ENCODE measurements at places on chromosomes 11 and 22.

- no peak for DNase-seq
Observed at GRCh38 chr11:64652586-64653387, 61.8 kb downstream of the SLC22A12 start.

GRCh38 chr11:118128721-118129470 lies 23.7 kb downstream of the SCN4B start:
- DNase-seq, result no peak

- DNase-seq, result no peak
Observed at GRCh38 chr11:122435540-122436187, 219.9 kb upstream of the UBASH3B start.

DNA sequence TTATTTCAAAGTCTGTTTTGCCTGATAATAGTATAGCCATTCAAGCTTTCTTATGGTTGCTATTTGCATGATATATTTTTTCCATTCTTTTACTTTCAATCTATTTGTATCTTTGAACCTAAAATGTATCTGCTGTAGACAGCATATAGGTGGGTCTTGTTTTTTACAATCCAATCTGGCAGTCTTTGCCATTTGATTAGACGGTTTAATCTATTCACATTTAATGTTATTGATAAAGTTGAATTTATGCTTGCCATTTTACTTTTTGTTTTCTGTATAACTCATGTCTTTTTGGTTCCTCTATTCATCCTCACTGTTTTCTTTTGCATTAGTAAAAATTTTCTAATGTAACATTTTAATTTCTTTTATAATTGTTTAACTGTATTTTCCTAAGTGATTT lies 37.4 kb downstream of the MMP20 start:
- no peak for DNase-seq

DNA sequence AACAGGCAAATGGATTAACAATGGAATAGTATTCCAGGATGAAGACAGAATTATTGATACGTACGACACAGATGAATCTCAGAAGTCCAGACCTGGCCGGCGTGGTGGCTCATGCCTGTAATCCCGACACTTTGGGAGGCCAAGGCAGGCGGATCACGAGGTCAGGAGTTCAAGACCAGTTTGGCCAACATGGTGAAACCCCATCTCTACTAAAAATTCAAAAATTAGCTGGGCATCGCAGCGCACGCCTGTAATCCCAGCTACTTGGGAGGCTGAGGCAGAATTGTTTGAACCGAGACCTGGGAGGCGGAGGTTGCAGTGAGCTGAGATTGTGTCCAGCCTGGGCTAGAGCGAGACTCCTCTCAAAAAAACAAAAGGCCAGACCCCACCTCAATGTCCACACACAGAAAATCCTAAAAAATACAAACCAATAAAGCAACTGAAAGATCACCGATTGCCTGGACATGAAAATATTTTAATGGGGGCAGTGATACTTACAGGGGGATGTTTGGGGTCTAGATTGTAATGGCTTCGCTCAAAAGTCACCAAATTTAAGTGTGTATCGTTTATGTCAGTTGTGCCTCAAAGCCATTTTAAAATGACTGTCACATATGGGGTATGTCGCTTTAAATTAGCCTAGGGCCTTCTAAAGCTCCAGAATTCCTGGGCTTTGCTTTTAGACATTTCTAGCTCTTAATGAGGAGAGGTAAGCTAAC lies 3.8 kb downstream of the RPS25 start:
- DNase-seq, result no peak

DNA sequence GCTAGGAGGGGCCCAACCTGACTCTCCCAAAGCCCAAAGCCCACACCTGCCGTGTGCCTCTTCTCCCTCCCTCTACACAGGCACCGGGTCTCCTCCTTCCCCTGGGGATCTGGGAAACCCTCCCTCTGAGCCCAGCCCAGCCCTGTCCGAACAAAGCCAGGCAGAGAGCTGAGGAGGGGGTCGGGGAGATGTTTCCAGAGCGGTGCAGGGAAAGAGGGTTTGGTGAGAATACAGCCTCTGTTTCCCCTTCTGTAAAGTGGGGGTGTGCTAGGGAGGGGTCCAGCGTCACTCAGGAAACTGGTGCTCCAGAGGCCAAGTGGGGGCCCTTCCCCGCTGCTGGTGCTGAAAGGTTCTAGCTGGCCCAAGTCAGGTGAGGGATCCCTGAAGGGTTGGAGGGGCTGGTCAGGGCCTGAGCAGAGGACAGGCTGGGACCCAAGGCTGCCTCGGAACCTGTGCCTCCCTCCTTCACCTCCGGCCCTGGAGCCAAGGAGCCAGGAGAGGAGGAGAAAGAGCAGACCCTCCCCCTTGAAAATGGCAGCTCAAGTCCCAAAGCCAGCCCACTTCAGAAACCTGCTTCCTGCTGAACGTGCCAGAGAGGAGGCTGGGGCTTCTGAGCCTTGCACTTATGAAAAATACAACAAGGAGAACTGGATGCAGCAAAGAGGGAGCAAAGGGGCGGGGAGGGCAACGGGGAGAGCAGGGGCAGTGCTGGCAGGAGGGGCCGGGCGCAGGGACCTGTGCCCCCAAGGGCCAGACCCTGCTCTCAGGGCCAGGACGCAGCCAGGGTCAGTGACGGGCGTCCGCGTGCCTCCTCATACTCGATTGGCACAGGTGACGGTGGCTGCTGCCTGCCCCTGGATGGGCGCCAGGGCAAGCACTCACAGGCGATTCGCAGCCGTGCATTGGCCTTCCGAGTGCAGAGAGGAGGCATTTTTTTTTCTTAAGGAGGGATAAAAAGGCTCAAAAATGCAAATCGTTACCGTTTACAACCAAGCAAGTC lies 43.2 kb downstream of the MACROD1 start:
- DNase-seq, result no peak

GRCh38 chr11:2359557-2359956 lies 17.6 kb upstream of the CD81 start:
- DNase-seq, result no peak

GRCh38 chr22:37476389-37477329 lies 9.5 kb downstream of the MFNG start:
- no peak for DNase-seq

- DNase-seq, result no peak
Observed at GRCh38 chr11:65377036-65377435, 5.4 kb downstream of the SLC25A45 start.

- DNase-seq, result no peak
Observed at GRCh38 chr11:88384004-88384668, 46.6 kb upstream of the CTSC start.

- no peak for DNase-seq
Observed at GRCh38 chr11:75334976-75335375, 16.5 kb downstream of the ARRB1 start.

DNA sequence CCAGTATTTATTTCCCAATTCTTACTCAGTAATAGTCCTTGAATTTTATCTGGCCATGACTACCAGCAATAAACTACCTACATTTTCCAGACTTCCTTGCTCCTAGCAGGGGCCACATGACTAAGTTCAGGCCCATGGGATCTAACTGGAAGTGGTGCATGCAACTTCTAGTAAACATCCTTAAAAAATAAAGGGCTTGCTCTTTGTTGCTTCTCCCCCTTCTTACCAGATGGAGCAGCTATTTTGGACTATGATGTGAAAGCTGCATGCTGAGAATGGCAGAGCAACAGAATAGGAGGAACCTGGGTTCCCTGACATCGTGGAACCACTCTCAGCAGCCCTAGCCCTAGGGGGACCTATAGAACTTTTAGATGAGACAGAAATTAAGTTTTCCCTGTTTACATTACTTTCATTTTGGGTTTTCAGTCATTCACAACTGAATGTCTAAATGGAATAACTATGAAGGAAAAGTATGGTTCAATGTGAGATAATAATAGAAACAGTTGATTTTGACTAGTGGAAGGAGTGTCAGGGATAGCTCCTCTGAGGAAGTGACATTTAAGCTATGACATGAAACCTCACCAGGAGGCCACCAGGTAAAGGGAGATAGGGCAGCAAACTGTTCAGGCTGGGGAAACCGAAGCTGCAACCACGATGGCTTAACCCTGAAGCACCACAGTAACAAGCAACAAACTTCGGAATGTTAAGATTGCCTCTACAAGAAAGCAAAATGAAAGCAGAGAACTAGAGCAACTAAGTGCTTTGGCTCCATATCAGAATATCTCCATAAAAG lies 48.9 kb downstream of the PHF21A start:
- no peak for DNase-seq

- DNase-seq, result no peak
Observed at GRCh38 chr11:117997406-117997805, 11.2 kb downstream of the IL10RA start.

- DNase-seq, result no peak
Observed at GRCh38 chr11:848380-848931, 5.8 kb downstream of the TSPAN4 start.

DNA sequence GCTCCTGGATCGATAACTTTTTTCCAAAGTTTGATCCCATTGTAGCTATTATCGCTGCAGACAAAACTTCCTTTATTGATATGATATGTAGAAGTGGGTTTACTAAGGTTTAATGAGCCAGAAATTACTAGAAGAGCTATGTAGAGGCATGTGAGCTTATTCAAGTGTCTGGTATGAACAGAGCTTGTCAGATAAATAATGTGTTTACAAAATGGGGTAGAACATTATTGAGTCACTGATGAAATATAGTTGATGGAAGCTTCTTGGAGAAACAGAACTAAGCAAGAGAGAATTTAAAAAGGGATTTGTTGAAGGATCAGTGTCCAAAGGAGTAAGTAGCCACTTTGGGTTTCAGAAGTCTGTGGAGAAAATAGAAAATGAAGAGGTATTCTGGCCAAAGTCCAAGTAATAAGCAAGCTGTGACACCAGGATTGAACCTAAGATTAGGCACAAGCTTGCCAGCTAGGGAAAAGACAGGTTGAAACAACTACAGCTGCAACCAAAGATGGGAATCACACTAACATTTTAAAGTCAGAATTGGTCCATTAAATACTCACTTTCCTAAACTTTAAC lies 104.3 kb downstream of the MAML2 start:
- DNase-seq, result no peak

DNA sequence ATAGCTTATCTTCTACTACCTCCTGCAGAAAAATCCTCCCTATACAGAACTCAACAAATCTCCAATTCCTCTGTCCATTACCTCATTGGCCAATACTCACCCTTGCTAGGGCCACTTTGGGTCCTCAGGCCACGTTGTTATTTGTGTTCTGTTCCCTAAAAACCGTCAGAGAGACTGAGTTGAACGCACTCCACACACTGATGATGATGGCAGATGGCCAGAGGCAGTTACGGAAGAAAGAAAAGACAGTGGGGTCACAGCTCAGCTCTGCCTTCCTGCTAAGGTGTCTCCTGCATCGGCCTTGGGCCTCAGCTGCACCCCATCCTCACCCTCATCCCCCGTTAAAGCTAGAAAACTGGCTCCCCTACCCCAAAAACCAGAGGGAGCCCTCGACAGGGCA lies 66.2 kb downstream of the MICAL3 start:
- DNase-seq, result no peak

GRCh38 chr11:129143335-129143734 lies 48.8 kb downstream of the ARHGAP32 start:
- DNase-seq, result no peak

DNA sequence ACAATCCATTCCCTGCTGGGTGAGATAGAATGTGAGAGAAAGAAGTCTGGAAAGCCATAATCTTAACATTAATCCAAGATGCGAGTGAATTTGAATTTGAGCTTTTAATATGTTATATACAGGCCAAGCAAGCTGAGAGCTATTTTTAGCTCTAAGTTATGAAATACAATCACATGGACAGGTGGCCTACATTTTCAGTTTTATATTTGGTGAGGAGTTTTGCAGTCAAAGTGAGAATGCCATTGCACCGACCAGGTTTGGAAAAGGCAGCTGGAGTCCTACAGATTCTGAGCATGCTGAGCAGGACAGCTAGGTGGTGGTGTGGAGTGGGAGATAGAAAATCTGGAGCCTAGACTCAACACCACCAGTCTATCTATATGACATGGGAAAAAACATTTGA lies 12.0 kb downstream of the OR5B21 start:
- no peak for DNase-seq

DNA sequence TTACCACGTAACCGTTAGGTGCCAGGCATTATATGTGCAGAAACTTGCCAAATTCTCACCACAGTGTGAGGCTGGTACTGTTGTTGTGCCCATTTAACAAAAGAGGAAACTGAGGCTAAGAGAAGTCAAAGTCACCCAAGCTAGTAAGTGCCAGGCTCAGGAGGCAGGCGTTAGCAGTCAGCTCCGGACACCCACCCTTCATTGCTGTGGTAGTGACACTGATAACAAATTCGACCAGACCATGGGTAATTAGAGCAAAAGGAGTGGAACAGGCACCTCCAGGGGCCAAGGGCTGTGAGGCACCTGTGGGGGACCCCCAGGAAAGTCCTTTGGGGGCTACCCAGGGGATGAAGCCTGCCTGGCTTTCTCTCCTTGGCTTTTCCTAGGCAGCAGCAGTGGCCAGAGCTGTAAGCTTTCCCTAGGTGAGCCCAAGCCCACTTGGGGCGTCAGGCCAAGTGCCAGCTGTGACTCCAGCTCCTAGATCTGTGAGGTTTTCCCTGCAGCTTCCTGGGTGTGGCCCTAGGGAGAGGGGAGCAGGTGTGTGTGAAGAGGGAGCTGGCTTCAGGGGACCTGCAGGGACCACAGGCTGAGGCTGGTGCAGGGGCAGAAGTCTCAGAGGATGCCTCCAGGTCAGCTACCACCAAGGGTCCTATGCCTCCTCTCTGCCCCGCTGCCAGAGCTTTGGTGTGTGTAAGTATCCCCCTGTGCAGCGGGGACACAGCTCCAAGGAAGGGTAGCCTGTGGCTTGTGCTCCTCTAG lies 19.7 kb upstream of the ALX4 start:
- no peak for DNase-seq

DNA sequence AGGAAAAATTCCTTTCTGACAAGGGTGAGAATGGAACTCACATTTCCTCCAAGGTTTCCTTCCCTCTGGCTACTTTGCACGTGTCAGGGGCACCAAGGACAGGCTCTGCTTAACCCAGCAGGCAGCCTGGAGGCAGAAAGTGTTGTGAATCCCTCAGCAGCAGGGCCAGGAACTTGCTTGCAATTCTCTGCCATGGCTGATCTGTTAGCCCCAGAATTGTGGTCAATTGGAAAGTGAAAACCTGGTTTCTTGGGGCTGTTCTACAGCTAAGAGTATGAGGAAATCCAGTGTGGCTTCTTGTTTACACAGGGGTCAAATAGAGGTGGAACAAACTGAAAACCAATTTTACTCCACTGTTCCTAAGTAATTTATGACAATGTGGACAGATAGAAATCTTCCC lies 38.3 kb upstream of the CEP295 start:
- no peak for DNase-seq

GRCh38 chr11:134980819-134981710 lies 569.0 kb upstream of the B3GAT1 start:
- no peak for DNase-seq

GRCh38 chr11:82406611-82407010 lies 327.1 kb downstream of the FAM181B start:
- DNase-seq, result no peak

- DNase-seq, result no peak
Observed at GRCh38 chr11:26950260-26950719, 43.6 kb upstream of the FIBIN start.

DNA sequence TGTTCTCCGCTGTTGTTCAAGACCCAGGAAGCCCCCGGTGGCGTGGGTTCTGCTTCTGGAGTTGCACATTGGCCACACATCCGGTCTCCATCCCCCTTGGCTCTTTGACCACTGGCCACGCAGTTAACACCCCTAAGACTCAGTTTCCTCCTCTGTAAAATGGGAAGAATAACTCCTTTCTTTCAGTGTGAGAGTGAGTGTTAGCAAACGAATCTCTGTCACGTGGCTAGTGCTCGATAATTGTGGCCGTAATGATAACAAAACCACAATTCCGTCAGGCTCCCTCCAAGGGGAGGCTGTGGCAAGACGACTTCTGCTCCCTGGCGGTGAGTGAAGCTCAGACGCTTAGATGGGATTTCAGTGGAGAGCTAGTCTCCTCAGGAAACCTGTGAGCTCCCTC lies 315.2 kb upstream of the B3GAT1 start:
- DNase-seq, result no peak

- DNase-seq, result no peak
Observed at GRCh38 chr11:123653827-123654565, 428 bp downstream of the SCN3B start.
